BJ (cell line): ENCODE measurements at places on chromosomes 12 and 14.

DNA sequence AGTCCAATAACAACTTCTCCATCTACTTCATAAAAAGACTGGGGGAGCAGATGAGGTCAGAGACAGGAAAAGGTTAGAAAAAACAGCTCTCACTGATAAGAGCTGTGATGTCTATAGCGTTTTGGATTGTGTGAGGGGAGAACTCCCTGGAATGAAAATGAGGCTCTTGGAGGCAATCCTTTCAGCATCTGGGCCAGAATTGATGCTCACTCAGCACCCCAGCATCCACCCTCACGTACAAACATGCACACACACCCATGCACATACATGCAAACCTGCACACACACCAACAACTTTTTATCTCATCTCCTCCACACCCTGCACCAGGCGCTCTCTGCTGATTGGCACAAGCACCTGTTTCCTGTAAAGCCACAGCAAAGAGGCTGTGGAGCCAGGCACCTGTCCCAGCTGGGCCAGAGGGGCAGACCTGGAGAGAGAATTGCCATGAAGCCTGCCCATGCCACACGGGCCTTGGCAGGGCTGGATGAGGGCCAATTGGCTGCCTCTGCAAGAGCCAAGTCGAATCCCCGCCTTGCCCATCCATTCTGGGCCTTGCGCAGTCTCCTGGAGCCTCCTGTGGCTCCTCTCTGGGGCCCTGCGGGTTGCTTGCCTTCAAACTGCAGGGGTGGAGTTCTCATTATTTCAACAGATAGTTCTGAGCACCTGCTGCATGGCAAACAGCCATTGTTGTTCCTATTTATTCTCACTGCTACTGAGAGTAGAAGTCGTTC lies 53.1 kb downstream of the SYNE3 start:
- no peak for DNase-seq

DNA sequence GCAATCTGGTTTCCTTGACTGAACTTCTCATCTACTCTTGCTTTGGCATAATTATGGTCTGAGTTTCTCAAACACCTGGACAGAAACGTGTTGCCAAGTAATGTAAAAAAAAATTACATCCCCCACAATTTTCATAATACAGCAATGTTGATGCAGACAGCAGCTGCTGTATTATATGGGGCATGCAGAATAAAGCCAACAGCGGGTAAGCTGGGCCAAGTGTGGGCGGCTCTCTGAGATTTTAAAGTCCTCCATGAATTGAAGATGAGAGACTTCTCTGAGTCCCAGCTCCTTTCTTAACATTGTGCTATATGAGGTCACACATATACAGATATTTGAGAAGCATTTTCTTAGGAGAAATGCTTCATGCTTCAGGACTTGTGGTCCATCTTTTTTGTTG lies 881.2 kb downstream of the GALC start:
- no peak for DNase-seq

DNA sequence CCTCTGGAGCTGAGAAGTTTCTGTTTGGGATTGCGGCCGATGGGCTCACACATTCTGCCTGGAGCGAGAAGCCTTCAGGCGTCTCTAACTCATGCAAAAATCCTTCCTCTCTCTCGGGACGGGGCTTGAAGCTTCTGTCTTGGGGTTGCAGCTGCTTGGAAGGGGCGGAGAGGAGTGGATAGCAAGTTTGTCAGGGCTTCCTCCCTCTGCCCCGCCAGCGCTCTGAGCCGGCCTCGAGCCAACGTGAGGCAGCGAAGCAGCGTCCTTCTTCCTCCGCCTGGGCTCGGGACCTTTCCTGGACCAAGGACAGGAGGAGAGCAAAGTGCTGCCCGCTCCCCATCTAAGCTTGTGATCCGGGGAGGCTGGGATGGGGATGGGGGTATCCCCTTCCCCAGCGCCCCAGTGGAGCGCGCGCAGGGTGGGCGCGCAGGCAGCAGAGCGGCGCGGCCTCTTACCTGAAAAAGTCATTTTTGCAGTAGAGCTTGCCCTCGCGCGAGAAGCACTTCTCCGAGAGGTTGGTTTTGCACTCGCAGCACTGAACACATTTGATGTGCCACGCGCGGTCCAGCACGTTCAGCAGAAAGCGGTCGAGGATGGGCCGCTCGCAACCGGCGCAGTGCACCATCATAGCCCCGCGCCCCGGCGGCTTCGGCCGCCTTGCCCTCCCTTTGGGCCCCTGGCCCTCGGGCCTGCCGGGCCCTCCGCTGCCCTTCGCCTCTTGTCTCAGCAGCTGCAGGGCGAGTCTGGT lies 626 bp downstream of the LHX5 start:
- DNase-seq: no peak

DNA sequence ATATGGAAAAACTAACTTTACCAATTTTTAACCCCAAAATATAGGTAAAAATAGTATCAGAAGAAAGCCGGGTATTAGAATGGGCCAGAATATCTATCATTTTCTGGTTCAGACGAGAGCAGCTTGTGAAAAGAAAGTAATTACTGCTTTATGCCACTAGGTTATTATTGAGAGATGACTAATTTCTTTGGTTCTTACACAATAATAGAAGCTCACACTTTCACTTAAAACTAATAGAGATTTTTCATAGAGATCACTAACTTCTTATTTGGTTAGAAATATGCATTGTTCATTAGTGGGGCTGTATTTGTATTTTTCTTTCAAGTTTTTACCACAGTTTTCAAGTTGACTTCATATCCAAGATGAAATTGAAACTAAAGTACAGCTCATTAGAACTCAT lies 1241.2 kb upstream of the FLRT2 start:
- DNase-seq: no peak

DNA sequence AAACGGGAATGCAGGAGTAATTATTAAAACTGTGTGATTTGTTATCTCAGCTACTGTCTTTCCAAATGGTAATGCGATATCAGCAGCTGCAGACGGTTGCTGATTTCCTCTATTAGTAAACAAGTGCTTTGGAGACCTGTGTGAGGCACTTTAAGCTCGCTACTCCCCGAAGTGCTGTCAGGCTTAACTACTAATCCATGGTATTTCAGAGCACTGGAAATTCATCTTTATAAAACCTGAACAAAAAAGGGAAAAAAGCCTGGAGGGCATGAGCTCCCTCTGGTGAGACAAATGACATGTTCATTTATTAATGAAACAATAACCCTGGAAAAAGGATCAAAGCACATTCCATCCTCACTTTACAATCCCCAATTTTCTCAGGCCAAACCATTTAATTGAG lies 143.6 kb upstream of the OTX2 start:
- DNase-seq: no peak

DNA sequence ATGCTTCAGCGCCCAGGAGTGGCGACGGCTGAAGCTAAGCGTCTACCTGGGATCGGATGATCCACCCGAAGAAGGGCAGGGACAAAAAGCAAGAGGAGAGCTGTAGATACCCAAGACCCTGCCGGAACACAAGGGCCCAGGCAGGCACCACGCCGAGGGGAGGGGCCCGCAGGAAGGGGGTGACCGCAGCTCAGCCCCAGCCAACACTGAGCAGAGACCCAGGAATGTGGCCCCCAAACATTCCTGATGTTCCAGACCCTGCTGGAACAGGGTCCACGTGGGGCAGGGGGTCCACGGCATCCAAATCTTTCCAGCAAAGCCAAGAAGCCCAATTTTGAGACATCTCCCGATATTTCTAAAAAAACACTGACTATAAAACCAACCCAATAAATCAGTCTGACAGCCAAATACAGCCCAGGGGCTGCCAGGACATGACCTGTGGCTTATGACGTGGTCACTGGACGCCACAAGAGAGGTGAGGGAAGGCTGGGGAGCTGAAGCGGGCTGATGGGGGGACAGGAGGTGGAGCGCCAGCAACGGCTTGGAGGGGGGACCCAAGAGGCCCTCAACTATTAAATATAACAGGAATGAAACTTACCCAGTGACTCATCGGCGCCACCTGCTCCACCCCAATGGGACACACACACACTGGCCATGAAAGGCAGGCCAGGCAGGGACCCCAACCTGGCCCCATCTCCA lies 58.9 kb downstream of the NCOR2 start:
- DNase-seq: no peak

- DNase-seq: no peak
These were observed 18.3 kb upstream of the SMIM10L1 start for GRCh38 chr12:11152725-11153124.

GRCh38 chr12:132603240-132604150 lies 6.9 kb downstream of the LRCOL1 start:
- no peak for DNase-seq

GRCh38 chr12:28383368-28383767 lies 193.1 kb downstream of the CCDC91 start:
- DNase-seq: no peak

DNA sequence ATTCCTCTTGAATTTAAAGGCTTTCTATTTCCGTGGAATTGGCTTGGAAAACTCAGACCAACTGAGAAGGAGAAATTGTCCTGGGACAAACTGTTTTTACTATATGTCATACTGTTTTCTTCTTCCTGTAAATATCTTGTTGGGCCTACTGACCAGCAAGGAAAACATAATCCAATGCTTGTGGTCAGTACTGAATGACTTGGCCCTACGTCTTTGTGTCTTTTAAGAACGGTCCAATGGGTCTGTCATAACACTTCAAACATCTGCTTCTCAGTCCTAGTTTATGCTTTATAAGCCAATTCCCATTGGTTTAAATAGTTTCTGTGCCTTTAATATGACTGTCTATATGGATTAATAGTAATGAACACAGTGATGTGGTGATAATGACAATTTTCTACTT lies 248.5 kb upstream of the DDHD1 start:
- no peak for DNase-seq

DNA sequence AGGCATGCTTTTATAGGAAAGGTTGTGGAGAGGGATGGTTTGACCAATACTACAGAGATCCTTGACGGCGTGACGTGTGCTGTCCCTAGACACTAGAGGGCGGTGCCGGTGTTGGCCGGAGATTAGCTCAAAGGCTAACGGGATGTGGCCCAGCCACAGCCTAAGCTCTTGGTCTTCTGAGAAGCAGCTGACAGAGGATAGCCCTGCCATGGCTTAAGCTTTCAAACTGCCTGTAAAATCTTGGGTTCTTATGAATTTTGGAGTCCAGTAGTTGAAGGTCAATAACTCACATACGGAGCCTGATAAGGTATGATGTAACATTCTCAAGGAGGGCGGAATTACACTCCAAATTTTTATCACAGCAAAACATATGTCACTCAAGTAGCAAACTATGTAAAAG lies 515.7 kb upstream of the ATXN7L3B start:
- DNase-seq: no peak

GRCh38 chr12:32402946-32403345 lies 3.6 kb downstream of the FGD4 start:
- no peak for DNase-seq

GRCh38 chr12:57438400-57438799 lies 3.8 kb downstream of the INHBC start:
- DNase-seq: no peak

GRCh38 chr14:69711065-69711464 lies 55.9 kb upstream of the SRSF5 start:
- no peak for DNase-seq

- DNase-seq: no peak
These were observed 10.6 kb downstream of the AHNAK2 start for GRCh38 chr14:104967386-104968152.

- DNase-seq: peak; percentile 54
These were observed 29.5 kb upstream of the RHOJ start for GRCh38 chr14:63174760-63175191.

DNA sequence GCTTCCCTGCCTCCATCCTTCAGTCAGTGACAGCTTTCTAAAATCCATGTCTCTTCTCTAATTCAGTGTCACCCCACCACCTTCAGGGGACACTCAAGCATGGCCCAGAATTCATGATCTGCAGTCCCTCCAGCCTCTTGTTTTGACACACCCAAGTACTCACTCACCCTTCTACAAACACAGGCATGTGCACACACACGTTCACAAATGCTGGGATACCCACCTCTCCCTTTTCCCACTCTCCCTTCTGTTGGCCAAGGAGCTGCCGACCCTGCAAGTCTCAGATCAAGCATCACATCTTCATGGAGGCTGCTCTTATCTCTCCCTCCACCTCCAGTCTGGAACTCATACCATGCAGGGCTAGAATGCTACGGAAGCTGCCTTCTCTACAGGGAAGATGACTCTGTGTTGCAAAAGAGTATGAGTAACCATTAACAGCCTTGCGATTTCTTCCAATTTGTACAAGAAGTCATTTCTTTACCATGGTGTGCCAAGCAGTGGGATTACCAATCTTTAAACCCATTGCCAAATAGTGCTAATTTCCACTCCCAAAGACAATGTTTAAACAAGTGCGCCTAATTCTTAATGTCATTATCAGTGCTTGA lies 196.1 kb downstream of the BCL11B start:
- no peak for DNase-seq

DNA sequence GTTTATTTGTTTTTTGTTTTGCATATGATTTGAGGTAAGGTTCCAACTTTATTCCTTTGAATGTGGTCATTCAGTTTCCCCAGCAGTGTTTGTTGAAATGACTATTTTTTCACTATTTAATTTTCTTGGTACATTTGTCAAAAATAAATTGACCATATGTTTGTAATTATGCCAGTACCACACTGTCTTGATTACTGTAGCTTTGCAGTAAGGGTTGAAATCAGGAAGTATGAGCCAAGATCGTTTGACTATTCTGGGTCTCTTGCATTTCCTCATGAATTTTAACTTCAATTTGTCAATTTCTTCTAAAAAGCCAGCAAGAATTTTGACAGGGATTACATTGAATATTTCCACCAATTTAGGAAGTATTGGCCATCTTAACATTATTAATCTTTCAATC lies 199.3 kb upstream of the PPFIA2 start:
- no peak for DNase-seq

DNA sequence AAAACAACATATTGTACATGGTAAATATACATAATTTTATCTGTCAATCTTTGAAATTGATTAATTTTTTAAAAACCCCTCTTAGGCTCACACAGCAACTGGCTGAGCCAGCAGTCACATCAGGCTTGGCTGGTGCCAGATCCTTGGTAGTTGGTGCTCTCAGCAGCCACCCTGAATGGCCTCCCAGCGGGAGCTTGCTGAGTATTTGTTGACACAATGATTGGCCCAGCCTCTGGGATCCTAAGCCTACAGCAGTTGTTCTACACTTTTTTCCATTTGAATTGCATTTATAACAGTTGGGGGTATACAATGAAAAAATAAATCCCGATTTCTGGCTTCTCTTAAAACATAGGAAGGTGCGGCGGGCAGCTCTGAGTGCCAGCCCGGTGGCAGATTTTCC lies 11.1 kb downstream of the PRKAB1 start:
- no peak for DNase-seq

GRCh38 chr14:54649056-54649455 lies 82.1 kb downstream of the SAMD4A start:
- no peak for DNase-seq
